Urothelium cell line (cell line): ENCODE measurements at places on chromosomes 5 and 9.

DNA sequence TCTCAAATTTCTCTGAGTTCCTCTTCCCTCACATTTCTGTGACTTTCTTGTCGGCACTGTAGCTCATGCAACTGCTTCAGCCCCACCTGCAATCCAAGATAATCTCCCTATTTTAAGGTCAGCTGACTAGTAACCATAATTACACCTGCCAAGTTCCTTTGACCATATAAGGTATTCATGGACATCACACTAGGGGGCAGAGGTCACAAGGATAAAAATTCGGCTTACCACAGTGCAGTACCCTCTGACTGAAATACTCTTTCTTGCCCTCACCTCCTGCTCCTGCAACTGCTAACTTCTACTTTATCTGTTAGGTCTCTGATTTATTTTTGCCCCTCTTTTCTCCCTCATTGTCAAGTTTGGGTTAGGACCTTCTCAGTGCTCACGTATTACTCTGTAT is 144.2 kb downstream of the GDNF start:
- DNase-seq = no peak

DNA sequence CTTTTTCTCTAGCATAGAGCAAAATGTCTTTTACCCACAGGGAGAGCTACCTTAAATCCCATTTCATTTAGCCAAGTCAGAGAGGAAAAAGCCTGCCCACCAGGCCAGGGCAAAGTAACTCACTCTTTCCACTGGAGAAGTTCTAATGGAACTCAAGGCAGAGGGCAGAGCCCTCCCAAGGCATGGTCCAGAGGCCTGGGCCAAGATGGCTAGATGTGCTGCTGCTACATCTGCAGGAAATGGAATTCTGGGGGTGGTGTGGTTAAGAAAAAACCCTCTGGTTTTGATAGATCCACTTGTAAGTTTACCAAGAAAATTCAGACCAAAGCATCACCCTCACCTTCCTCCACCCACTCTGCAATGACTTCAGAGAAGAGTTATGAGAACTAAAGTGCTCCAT is 37.3 kb downstream of the CSF2 start:
- DNase-seq = no peak

DNA sequence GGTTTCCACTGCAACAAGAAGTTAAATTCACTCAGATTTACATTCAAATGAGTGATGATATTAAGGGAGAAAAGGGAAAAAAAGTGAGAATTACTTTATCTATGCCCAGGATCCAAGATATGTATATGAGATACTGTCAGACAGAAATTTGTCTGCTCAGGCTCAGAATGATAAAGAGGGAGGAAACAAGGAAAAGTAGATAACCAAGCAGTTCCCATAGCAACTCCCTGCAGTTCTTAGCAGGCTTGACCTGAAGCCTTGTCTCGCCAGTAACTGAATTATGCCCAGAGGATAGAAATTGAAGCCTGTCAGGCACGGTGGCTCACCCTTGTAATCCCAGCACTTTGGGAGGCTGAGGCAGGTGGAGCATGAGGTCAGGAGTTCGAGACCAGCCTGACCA is 304.4 kb downstream of the TLE1 start:
- no peak for DNase-seq

DNA sequence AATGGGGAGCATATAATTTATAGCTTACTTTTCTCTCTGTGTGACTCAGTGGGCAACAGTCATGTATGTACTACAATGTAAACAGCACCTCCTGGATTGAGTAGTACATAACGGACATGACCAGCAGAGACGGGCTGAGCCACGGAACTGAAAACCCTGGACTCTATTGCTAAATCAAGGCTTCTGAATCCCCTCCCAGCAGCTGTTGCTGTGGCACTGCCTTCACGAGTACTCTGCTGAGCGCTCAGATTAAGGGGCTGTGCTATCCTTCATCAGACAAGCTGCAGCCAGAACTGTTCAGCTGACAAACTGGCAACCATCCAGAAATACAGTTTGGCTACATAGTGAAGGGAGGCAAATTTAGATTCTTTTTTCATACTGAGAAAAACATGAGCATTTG is 131.3 kb upstream of the CCDC180 start:
- DNase-seq = no peak

- no peak for DNase-seq
Observed at GRCh38 chr9:29806937-29807618, 2233.8 kb upstream of the C9orf72 start.

DNA sequence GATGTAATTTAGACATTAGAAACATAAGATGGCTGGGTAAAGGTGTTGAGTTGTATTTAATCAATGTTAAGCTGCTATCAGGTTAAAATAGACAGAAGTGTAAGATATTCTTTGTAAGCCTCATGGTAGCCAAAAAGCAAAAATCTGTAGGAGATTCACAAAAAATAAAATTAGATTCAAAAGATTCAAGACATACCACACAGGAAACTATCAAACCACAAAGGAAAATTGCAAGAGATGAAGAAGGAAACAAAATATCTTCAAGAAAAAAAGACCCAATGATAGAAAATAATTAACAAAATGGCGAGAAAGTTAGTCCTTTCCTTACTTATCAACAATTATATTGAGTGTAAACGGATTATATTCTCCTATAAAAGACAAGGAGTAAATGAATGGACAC is 15.3 kb downstream of the XRCC4 start:
- DNase-seq = no peak

DNA sequence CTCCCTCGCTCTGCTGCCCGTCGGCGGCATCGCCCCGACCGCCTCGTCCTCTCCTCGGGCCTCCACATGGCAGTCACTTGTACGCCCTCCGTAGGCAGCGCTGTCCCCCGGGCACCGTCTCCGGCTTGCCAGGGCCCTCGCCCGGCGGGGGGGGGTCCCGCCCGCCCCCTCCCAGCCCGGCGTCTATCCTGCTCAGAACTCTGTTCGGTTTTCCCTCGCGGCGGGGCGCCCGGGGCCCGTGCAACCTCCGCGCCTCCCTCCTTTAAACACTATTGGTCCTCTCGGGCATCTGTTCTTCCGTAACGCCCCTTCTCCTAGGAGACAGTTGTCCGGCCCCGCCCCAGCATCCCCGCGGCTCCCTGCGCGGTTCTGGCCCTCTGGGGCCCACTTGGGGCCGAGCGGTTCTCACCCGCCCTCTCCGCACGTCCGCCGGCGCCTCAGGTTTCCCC is 831 bp downstream of the ODF2 start:
- peak; percentile 90 for DNase-seq

DNA sequence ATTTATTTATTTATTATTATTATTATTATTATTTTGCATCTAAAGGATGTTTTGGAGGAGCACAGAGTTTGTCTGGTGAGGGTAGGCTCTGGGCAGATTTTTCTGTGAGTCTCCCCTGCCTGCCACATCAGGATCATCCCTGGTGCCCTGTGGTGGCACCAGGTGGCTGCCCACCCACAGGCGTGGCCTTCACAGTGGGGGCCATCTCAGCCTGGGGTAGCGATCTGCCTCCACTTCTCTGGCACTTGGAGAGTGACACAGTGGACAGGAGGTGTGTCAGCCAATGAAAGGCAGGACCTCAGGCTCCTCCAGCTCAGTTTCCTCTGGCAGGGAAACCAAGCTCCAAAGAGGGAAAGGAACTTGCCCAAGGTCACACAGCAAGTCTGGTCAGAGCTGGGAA is 30.0 kb downstream of the SLC6A7 start:
- DNase-seq = no peak

DNA sequence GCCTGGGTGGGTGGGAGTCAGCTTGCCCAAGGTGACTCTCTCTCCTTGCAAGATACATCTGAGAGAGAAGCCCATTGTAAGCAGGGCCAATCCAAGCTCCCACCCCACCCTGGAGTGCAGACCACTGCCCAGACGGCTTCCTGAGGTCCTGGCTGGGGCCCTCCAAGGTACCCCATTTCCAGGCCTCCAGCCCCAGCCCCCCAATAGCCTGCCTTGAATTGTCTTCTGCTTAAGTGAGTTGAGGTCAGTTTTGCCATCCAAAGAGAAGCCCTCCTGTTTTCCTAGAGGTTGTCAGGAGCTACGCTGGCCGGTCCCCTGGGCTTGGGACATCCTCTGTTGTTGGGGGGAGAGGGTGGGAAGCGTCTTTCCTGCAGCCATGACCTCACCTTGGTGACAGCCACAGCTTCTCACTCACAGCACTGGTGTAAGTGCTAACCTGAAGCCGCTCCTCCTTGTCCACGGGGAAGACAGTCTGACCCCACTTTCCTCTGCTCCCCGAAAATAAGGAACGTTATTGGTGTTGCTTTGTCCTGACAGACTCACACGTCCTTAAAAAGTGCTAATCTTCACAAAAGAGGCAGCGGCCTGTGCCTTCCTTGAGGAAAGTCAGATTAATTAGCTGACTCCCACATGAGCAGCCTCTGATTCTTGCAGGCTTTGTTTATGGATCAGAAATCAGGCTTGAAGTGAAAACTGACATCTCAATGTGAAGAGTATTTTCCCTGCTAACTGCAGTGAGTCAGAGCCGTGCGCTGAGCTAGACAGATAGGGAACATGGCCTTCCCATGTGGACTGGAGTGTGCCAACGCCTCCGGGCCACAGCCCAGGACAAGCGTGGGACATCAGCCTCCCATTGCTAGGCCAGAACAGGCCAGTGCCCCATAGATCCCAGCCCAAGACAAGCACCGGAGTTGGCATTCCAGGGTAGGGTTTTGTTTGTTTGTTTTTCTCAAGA is 52.3 kb downstream of the ADAMTS2 start:
- no peak for DNase-seq

GRCh38 chr5:181159286-181160151 is 12.1 kb downstream of the OR2V2 start:
- DNase-seq = peak; percentile 83

DNA sequence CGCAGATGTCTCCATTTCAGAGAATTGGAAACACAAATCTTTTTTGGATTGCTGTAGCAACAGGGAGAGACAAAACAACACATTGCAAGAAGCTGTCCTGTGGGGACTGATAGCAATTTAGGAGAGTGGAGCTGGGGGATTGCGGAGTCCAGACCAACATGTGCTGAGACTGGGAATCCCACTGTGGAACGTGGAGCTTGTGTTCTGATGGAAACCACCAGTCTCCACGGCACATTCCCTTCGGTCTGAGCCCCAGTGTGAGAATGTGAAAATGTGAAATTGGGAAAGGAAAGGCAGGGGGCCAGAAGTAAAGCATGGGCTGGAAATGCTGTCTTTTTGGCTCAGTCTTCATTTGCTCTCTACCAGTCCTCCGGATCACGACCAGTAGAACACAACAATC is 348.8 kb upstream of the TNC start:
- no peak for DNase-seq

GRCh38 chr9:76292246-76292645 is 102.0 kb downstream of the RFK start:
- DNase-seq = no peak

- peak; percentile 69 for DNase-seq
Observed at GRCh38 chr5:178145965-178146820, 7.5 kb downstream of the NHP2 start.

GRCh38 chr5:89504051-89504450 is 621.1 kb upstream of the MEF2C start:
- no peak for DNase-seq

DNA sequence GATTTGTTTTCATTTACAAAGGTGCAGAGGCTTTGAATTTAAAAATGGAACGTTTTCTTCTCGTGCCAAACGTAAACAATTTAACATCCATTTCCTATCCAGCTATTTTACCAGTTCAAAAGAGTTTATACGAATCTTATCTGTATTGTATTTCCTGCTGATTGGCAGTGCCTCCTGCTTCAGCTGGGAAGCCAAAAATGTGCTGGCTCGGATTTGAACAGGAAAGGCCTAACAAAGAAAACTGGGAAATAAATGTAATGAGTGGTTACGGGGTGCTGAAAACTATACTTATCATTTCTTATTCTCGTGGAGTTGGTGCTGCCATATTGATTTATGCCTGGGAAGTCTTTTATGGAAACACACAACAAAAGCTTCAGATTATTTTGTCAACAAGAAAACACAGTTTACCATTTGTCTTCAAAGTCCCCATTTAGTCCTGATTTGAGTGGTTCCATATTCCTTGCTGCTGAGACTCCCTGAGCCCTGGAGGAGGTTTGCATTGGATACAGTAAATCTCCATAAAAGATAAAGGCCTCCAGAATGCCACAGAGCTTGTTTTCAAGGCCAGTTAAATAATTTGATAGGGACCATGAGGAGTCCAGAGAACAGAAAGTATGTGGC is 507.4 kb downstream of the RASEF start:
- DNase-seq = no peak

DNA sequence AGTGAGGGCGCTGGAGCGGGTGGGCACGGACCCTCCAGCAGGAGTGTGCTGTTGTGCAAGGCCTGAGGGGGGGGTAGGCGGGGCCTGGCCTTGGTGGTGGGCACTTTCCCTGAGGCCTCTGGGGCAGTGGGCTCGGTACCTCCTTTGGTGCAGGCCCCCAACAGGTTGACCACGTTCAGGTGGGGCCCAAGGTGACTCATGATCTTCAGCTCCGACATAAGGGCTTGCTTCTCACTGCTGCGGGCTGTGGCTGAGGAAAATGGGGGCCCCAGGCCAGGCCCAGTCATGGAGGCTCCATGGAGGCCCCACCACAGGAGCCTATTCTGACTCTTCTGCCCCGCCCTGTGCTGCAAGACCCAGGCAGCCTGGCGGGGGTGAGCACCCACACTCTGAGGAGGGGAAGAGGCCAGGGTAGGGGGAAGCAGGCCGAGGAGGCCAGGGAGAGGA is 31.5 kb downstream of the PDGFRB start:
- DNase-seq = no peak

- peak; percentile 10 for DNase-seq
Observed at GRCh38 chr9:6739218-6739617, 18.6 kb upstream of the KDM4C start.

DNA sequence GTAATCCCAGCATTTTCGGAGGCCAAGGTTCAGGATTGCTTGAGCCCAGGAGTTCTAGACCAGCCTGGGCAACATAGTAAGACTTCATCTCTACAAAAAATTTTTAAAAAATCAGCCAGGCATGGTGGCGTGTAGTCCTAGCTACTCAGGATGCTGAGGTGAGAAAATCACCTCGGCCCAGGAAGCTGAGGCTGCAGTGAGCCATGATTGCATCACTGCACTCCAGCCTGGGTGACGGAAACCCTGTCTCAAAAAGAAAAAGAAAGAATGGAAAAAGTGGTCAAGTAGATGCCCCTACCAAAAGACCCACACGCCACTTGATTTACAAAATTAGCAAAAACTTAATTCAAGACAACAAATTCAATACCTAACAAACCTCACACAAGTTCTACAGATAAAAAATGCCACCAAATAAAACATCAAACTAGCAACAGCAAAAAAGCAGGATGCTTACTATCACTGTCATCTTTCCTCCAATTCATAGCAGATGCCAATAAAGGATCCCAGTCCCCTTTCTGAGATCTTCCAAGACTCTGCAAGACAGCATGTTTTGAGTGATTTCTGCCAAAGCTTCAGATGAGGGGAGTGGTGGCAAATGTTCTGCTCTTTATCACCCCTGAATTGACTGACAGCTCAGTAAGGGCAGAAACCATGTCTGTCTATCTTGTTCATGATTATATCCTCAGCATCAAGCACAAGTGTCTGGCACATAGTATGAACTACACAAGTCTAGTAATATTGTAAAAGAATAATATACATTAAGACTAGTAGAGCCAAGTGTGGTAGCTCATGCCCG is 34.2 kb upstream of the TESK1 start:
- DNase-seq = no peak
